ENCODE measurements at places on chromosomes 2 and 18.
A peak's percentile ranks its signal among the peaks of the same experiment; 100 is the strongest.

DNA sequence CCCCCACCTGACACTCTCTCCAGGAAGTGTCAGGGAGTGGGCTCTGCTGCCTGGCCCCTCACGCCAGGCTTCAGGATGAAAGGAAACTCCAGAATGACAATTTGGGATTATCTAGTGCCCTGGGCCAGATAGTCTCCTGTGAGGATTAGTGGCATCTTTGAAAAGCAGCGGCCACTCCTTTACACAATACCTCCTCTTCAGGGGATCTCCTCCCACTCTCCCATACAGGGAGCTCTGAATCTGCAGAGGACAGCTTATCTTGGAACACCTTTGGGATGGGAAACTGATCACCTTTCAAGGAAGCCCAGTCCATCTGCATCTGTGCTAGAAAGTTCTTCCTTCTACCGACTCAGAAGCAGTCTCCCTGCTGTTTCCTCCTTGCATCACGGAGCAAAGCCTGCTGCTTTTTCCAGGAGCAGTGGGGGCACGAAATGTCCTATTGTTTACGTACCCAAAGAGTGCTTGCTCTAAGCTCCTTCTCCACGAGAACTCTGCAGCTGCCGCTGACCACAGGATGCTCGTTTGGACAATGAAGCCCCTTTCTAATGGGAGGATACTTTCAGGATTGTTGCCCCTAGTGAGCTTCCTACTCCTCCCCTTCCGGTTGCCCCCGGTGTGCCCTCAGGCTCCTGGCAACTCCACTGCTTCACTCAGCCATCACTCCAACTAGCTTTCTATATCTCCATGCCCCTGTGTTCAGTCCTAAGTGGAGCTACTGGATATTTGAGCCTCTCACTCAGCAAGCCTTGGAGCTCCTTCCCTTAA is 31.5 kb downstream of the SIX3 start:
- no peak for DNase-seq

- no peak for DNase-seq
Measured at GRCh38 chr2:172772633-172773032, 37.0 kb downstream of the RAPGEF4 start.

DNA sequence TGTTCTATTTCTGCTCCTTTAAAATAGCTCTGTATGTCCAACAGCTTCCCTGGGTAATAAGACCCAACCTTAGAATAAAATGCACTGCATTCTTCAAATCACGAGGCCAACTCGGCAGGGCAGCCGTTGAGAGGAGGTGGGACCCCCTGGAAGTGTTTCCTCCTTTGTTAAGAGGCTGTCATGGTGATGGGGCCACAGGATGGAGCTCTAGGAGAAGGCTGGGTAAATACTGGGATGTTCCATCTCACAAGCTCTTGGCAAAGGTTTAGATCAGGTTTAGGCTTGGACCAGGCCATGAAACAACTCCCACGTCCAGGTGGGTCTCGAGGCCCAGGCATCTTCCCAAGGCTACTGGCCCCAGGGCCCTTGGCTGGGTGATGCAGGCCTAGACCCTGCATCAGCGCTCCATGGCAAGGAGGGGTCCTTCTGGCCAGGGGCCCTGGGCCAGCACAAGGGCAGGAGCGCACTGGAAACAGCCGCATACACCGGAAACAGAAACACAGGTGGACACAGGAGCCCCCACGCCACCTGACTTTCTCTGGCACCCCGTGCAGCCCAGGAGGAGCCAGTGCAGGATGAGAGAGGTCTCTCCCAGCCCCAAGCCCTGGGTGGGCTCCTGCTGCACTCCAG is 38.8 kb upstream of the OTOS start:
- DNase-seq, result no peak

DNA sequence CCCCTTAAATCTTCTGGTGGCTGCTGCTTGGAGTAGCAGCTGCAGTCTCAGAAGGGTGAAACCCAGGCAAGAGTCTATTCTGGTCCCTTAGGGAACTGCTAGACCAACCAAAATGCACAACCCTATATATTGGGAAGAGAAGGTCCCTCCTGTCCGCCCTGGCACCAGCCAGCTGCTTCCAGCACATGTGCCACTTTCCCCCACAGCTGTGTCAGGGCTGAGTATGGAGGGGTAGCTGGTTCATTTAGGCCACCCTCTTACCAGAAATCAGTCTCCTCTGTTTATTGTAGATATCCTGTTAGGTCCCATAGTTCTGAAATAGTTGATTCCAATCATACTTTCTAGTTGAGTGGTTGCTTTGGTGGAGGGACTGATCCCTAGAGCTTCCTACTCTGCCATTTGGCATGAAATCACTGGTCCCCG is 68.9 kb downstream of the BIRC6 start:
- DNase-seq, result no peak

- DNase-seq, result no peak
Measured at GRCh38 chr2:121209014-121209610, 75.9 kb downstream of the TFCP2L1 start.

- no peak for DNase-seq
Measured at GRCh38 chr2:226524381-226524843, 275.2 kb downstream of the IRS1 start.

DNA sequence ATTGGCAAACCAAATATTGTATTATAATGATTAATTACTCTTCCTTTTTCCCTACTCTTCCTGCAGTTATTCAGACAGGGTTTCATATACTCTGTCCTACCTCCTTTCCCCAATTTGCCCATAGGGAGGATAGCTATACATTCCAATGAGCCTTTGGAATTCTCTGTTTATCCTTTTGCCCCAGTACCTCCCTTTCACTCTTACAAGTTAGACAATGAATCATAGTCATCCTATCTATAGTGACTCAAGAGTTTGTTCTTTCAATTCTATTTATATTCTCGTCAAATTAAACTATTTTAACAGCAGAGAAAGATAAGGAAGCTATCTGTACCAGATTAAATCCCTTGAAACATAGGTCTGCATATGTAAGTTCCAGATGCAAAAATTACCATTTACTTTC is 437.5 kb downstream of the NR4A2 start:
- DNase-seq, result no peak

DNA sequence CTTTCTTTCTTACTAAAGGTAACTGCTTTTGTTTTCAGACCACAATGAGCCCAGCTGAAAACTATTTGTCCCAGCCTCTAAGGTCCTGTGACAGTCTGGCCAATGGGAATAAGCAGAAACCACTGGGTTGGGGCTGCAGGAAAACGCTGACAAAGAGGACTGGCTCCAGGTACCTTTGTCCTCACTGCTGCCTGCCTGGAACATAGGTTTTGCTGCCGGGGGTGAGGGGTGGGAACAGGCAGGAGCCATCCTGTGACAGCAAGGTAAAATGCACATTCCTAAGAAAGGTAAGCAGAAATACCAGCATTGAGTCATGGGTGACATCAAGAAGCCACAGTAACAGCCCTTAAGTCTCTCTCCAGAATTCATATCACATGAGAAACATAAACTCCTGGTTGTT is 21.6 kb downstream of the PTPN2 start:
- no peak for DNase-seq

- no peak for DNase-seq
Measured at GRCh38 chr2:9099341-9099751, 95.9 kb upstream of the MBOAT2 start.

DNA sequence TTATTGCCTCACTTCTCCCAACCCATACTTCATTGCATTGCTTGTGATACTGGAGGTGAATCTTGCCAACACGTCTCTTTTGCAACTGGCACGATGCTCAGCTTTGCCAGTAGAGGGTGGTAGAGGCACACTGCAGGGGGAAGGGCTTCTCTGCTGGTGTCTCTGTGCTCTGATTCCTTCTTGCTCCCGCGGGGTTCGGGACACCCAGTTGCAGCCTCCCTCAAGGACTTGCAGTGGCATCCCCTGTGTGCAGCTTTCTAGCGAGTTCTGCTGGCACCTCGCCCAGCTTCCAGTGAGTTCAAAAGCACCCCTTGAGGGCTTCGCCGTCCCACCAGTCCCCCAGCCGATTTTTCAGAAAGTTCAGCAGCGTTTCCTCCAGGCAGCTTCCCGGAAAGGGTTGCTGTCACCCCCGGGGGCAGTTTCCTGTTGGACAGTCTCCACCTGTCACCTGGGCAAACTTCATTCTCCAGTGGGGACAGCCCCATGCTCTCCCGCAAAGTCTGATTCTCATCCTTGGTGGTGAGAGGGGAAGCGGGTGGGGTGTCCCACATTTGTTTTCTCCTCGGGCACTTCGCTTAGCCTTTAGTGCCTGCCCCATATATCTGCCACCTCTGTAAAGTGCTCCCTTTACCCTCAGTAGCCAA is 35.4 kb upstream of the EN1 start:
- no peak for DNase-seq

GRCh38 chr2:32274289-32274688 is 3.4 kb upstream of the YIPF4 start:
- DNase-seq, result no peak

- DNase-seq, result no peak
Measured at GRCh38 chr2:37638973-37639372, 32.5 kb downstream of the CDC42EP3 start.

- no peak for DNase-seq
Measured at GRCh38 chr18:60292186-60292585, 80.4 kb downstream of the MC4R start.

- DNase-seq, result no peak
Measured at GRCh38 chr18:42185486-42185885, 230.5 kb downstream of the PIK3C3 start.

GRCh38 chr2:47808614-47809013 is 25.7 kb downstream of the MSH6 start:
- no peak for DNase-seq

DNA sequence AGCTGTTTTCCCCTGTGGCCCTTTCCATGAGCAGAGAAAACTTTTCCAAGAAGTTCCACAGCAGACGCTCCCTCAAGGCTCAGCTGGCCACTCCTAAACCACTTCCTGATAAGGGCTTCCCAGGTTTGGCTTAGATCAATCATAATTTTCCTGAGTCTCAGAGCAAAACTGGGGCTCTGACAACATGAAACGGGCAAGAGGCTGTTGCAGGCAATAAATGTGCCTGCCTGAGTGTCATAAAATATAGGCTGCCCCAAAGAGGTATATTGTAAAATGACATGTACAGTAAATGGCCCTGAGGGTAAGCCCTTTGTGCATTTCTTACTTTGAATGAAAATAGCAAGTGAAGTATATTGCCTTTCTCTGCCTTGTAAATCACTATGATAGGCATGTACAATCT is 105.6 kb upstream of the UXS1 start:
- no peak for DNase-seq

- DNase-seq, result no peak
Measured at GRCh38 chr2:152186262-152186661, 10.7 kb upstream of the STAM2 start.

DNA sequence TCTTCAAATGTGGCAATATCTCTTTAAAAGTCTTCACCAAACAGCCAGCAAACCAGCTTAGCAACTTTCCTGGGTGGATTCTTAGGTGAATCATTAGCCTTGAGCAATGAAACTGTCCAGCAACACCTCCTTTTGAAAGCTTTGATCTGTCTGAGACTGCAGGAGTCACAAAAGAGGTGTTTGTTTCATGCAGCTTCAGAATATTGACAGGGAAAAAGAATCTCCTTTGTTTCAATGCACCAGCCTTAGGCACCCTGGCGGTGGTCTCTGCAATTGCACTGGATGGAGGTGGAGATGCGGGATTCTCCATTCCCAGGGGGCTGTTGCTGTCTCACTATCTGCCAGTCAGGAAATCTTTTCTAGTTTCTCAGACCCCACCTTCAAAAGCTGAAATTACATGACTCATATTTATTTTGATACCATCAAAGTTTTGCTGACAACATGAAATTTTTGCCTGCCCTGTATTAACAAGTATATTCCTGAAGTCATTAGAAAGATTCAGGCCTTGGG is 76.0 kb upstream of the DSG1 start:
- no peak for DNase-seq

DNA sequence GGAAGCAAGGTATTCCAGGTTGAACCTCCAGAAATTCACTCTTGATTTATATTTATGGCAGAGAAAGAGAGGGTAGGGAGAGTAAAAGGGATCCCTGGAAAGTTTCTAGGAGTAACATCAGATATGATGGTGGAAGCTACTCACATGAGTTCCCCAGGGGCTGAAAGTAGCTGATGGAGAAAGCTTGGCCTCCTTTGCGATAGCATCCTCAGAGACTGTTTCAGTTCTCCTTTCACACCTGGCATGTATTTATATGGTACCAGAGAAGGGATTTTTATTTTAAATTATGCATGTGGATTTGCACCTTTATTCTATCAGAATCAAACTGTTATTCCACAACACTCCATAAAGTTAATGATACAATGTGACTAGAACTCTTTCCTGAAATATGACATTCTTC is 126.3 kb upstream of the OSR1 start:
- no peak for DNase-seq

DNA sequence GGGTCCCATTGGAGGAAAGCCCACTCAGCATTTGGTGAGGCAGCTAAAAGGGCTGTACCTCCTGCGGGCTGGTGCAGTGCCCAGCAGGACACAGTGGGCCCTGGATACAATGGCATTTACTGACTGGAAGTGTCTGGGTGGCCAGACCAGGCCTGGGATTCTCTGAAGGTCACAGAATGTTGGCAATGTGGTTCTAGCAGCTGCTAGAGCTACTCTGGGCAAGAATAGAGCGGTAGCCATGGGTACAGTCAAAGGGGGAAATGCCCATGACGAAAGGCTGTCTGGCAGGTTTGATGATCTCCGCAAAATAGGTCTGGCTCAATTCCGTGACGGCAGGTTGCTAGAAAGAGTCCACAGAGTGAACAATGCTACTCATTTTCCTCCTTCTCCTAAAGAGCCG is 241.8 kb downstream of the AFF3 start:
- DNase-seq, result peak; percentile 20

GRCh38 chr2:134468776-134469175 is 214.9 kb downstream of the MGAT5 start:
- DNase-seq, result no peak

DNA sequence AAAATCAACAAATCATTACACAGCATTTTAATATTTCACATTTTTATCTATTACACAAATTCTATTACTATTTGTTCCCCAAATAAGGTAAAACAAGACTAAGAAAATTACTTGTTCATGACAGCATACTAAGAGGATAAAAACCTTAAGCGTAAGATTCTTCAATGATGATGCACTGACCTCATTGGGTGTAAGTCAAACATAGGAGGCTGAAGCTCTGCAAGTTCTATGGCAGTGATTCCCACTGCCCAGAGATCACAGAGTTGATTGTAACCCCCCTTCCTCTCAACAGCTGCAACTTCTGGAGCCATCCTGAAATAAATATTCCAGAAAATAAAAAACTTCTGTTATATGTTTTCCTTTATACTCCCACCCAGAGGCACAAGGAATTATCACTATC is 82.2 kb upstream of the CDKL4 start:
- no peak for DNase-seq
